Activated CD4-positive, alpha-beta T cell treated with anti-CD3 and anti-CD28 coated beads, Interleukin-2, Interleukin-6, amounts not matched to agents 100 ng/mL and 50 ng/mL, durations not matched to agents 16 hours and 8 hours (primary cell): ENCODE measurements at places on chromosomes 4 and X.

- DNase-seq = no peak
These were observed 1911.7 kb downstream of the PCDH7 start for GRCh38 chr4:32631831-32632230.

- DNase-seq = no peak
These were observed 90.8 kb upstream of the PPP2R3B start for GRCh38 chrX:477441-478012.

GRCh38 chrX:96424007-96424406 lies 260.6 kb upstream of the DIAPH2 start:
- DNase-seq = no peak

GRCh38 chr4:183468210-183469095 lies 24.0 kb downstream of the CDKN2AIP start:
- no peak for DNase-seq

DNA sequence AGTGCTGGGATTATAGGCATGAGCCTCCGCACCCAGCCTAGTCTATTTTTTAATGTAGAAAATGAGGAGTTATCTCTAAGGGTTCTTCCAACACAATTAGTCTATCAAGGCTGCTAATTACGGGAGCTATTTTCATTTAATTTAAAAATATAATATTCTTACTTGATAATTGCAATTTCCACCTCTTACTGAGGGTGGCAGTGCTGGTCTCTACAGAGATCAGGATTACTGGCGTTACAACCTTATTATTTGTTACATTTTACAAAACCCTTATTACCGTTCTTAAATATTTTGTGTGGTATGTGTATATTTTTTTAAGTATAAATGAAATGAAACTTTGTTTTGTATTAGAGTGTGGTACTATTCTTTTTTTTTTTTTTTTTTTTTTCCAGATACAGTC lies 17.6 kb upstream of the GK start:
- DNase-seq = no peak

DNA sequence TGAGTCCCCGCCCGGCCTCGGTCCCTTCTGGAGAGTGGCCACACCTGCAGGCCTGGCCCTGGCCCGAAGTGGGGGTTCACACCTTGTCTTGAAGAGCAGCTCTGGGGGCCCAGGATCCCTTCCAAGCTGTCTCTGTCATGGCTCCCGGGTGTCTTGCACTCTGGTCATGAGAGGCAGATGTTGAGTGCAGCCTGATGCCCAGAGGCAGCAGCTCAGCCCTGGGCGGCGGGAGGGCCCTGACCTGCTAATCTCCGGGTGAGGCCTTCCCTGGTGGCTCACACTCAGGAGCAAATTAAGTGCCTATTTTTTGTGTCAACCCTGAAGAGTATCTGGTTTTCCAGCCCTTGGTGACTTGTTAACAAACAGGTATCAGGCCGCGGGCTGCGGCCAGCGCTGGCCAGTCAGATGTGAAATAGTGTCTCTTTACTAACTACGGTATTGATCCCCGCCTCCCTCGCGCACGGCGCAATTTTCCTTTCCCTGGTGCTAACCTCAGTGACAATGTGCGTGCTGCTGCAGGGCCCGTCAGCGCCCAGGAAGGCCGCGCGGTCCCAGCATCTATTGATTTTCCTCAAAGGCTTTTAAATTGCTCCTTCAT lies 24.2 kb downstream of the NKX1-1 start:
- DNase-seq = no peak
